ENCODE measurements at places on chromosomes 11 and 22. TPM values are rescaled to one million over a fixed set of nuclear protein-coding genes. Genes with fewer than 3 reads are reported as not detected.

DNA sequence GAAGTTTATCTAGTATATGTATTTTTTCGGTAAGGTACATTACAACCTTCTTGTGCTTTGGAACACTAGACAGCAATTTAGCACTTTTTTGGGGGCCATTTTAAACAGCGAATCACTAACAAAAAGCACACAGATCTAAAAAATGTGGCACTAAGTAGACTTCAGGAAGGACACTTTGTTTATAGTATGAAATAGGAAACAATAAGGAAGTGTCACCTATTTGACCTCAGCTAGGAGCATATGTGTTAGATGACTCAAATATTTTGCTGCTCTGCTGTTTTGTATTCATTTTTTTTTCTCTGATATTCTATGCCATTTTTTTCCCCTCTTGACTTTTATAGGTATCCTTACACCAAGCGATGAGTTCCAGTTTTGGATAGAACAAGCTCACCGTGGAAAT, 5.6 kb downstream of the DYNC2H1 start:
- H3K27ac ChIP-seq = no peak overlapping the region
- H3K4me3 ChIP-seq = no peak overlapping the region
- no peak for DNase-seq
- no peaks in the 10 kb centered on the region for H3K36me3 ChIP-seq
- no peaks in the 10 kb centered on the region for H3K27me3 ChIP-seq
- H3K4me1 ChIP-seq = peaks cover 3% of the 10 kb centered on the region

DNA sequence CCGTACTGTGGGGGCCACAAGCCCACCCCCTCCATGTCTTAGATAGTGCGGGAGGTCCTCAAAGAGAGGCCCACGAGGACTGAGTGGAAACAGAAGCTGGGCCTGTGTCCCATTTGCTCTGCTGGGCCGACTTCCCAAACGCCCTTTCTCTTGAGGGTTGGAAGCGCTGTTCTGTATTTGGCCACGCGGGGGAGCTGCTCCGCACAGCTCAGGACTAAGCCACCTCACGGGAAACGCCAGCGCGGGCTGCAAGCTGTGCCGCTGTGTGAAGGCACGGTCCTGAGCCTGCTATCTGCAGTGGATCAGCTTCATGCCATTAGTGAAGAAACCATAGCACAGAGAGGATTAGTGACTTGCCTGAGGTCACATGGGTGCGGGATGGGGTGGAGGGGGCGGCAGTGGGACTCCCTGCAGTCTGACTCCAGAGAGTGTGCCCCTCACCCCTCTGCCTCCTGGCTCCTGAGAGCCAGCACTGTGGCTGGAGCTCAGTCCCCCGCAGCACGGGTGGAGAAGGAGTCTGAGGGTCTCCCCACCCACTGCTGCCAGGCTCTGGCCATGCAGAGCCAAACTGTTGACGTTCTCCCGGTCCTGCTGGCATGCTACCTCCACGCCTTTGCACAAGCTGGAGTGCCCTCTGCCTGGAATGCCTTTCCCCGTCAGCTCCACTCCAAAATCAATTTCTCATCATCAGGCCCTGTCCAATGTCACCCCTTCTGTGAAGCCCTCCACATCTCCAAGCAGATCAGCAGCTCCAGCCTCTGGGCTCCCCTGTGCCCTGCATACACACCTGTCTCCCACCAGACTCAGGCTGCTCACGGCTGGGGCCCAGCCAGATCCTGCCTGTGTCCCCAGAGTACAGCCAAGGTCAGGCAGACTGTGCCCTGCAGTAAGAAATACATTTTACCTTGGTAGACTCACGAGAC, 51.5 kb upstream of the LRRC32 start:
- peak; percentile 66 for DNase-seq
- H3K4me1 ChIP-seq = peaks cover 5% of the 10 kb centered on the region
- H3K27ac ChIP-seq = no peak overlapping the region

GRCh38 chr11:103035791-103036434, 56.0 kb downstream of the DCUN1D5 start:
- H3K4me3 ChIP-seq = no peak overlapping the region
- H3K27me3 ChIP-seq = no peaks in the 10 kb centered on the region
- no peak for DNase-seq
- H3K36me3 ChIP-seq = no peaks in the 10 kb centered on the region
- peaks cover 4% of the 10 kb centered on the region for H3K4me1 ChIP-seq

SCUBE1 gene
- total RNA-seq = 0.12 TPM

NCAM1 gene
- not detected for total RNA-seq

All from activated B cell treated with CpG ODN at 0.5 μM for 24 hours (primary cell).